ENCODE measurements at places on chromosomes 2 and 18. TPM values are rescaled to one million over a fixed set of nuclear protein-coding genes. Genes with fewer than 3 reads are reported as not detected.

Gene SLC14A1
- 0.32 TPM for total RNA-seq

Gene ARHGAP28
- total RNA-seq, result 3.6 TPM

Gene CXCR1
- total RNA-seq, result not detected

Gene CTAGE1
- total RNA-seq, result not detected

Gene LONRF2
- not detected for total RNA-seq

Gene RAB27B
- total RNA-seq, result not detected

Gene GALNT1
- total RNA-seq, result 169 TPM

Gene EIF5B
- 19.1 TPM for total RNA-seq

Gene IL1R1
- total RNA-seq, result 5.3 TPM

Gene APOB
- under 0.01 TPM for total RNA-seq

Gene ALPG
- total RNA-seq, result not detected

Gene PXDN
- total RNA-seq, result 415 TPM

Gene CTIF
- 31.2 TPM for total RNA-seq

Gene SERPINB12
- not detected for total RNA-seq

Measured in bladder microvascular endothelial cell (primary cell).